ENCODE measurements at places on chromosomes 13 and 19.
A peak's percentile ranks its signal among the peaks of the same experiment; 100 is the strongest.

DNA sequence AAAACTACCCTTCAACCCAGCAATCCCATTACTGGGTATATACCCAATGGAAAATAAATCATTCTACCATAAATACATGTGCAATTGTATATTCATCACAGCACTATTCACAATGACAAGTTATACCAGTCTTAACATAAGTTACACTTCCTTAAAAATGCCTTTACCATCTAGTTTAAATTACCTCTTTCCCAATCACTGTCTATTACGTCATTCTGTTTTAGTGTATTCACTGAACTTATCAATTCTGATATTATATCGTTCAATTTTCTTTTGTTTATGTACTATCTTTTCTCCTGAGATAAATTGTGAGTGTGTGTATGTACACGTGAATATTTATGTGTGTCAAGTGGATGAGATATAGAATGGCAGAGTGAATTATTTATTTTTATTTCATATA is 1416.8 kb downstream of the OLFM4 start:
- DNase-seq, result no peak

- DNase-seq, result no peak
These were observed 22.0 kb downstream of the GPX4 start for GRCh38 chr19:1125601-1126467.

GRCh38 chr19:9309974-9310446 is 372 bp upstream of the ZNF699 start:
- DNase-seq, result peak; percentile 89

DNA sequence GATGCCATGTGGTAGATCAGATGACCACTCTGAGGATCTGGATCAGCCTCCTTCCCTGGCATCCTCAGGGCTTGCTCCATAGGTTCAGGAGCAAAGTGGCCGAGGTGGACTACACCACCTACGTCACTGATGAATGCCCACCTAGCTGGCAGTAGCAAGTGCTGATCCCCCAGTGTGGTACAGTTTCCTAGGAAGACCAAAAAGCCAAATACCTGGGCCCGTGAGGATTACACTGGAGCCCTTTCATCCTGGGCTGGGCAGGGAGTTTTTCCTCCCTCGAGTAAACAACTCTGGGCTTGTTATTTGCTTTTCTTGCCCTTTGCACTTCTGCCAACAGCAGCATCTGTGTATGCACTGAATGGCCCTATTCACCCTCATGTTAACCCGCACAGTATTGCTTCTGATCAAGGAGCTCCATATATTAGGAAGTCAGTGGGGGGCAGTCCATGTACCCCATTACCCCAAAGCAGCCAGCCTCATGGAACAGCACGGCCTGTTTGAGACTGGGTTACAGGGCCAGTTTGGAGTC is 3.3 kb upstream of the MYADM start:
- DNase-seq, result no peak

All from activated CD4-positive, alpha-beta T cell treated with anti-CD3 and anti-CD28 coated beads for 48 hours (primary cell).